Vagina (tissue), 2 donors: ENCODE measurements at places on chromosomes 13 and 19. TPM values are rescaled to one million over a fixed set of nuclear protein-coding genes. Genes with fewer than 3 reads are reported as not detected.
A peak's percentile ranks its signal among the peaks of the same experiment; 100 is the strongest.

Gene FAM124A
- 5.4 TPM for total RNA-seq

DNA sequence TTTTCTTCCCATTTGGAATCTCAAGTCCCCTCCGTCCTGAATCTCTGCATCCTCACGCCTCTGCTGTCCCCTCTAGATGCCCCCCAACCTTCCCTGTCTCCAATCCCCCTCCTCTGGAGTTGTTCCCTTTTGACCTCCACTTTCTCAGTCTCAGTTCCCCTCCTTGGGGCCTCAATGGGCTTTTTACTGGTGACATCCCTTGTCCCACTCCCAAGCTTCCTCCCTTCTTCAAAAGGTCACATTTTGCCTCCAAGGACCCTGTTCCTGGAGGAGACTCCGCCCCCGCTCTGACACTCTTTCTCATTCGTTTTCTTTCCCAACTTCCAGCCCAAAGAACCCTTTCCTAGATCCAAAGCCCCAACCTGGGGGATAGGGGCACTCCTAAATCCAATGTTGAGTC lies 1.0 kb downstream of the AP2S1 start:
- no peak for DNase-seq
- H3K4me1 ChIP-seq: peaks cover 16% of the 10 kb centered on the region
- peak overlapping the region; percentile 72 for H3K27ac ChIP-seq

DNA sequence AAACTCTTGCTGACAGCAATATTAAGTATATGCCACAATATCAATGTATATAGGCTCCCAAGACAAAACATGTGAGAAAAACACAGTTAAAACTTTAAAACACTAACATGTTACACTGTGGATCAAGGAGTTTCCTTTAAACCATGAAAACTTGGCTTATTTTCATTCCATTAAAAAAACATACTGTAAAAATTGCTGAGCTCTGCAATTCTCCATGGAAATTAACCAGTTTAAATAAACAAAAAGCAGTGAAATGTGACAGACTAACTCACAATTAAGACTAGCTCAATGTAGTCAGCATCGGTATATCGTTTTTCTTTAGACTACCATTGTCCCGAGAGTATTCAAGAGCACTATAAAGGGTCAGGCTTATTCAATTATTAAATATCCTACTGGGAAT lies 930.5 kb upstream of the SLITRK1 start:
- DNase-seq: no peak
- H3K4me3 ChIP-seq: no peak overlapping the region
- H3K4me1 ChIP-seq: no peaks in the 10 kb centered on the region
- H3K36me3 ChIP-seq: no peaks in the 10 kb centered on the region
- no peak overlapping the region for H3K27ac ChIP-seq
- no peaks in the 10 kb centered on the region for H3K27me3 ChIP-seq

DNA sequence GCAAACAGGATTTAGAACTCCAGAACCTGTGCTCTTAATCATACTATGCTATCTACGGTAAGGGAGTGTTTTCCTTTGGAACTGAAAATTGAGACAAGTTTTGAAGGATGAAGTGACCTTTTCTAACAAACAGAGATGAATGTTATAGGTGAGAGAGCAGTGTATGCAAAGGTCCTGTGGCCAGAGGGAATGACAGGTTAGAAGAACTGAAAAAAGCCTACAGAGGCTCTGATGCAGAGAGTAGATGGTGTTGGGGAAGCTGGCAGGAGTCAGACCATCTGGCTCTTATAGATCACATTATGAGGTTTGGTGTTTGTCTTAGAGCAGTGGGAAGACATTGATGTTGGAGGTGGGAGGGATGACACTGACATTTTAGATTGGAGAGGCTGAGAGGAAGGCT lies 2.0 kb downstream of the PCCA start:
- no peaks in the 10 kb centered on the region for H3K27me3 ChIP-seq
- no peak overlapping the region for H3K4me3 ChIP-seq
- H3K27ac ChIP-seq: no peak overlapping the region
- DNase-seq: no peak

GRCh38 chr13:69737129-69737935 lies 370.3 kb upstream of the ATXN8OS start:
- no peak for DNase-seq
- H3K36me3 ChIP-seq: no peaks in the 10 kb centered on the region
- no peak overlapping the region for H3K4me3 ChIP-seq
